GM19239 (cell line): ENCODE measurements at places on chromosomes 13 and 19.

DNA sequence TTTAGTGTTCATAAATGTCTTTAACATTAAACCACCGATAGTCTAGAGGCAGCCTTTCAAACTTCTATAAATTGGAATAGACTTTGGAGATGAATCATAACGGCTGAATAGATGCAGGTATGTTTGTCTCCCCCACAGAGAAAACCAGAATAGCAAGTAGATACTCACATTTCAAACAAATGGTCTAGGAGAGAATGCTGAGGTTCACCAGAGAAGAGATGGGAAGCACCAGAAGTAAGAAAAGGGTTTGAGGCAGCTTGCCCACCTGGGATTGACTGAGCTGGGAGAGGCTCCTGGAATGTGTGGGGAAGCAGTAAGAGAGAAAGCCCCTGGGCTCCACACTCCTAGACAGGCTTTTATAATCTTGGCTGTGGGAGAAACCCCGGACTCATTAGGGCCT lies 6.4 kb downstream of the IGFL3 start:
- DNase-seq = no peak

DNA sequence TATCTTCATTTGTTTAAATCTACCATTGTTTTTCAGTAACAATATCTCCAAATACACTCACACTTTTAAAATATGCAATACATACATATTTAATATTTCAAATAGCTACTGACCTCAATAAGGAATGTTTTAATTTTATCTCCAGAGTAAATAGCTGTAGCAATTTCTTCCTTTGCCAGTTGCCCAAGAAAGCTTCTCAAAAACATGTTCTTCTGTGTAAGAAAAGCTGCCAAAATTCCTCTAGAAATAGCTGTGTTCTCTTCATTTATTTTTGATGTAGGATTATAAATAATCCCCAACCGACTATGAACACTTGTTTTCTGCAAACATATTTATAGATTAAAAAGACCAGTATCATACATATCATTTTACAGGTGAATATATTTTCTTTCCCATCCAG lies 150.5 kb downstream of the UGGT2 start:
- no peak for DNase-seq

- no peak for DNase-seq
Observed at GRCh38 chr19:41697198-41697855, 9.3 kb upstream of the CEACAM7 start.

DNA sequence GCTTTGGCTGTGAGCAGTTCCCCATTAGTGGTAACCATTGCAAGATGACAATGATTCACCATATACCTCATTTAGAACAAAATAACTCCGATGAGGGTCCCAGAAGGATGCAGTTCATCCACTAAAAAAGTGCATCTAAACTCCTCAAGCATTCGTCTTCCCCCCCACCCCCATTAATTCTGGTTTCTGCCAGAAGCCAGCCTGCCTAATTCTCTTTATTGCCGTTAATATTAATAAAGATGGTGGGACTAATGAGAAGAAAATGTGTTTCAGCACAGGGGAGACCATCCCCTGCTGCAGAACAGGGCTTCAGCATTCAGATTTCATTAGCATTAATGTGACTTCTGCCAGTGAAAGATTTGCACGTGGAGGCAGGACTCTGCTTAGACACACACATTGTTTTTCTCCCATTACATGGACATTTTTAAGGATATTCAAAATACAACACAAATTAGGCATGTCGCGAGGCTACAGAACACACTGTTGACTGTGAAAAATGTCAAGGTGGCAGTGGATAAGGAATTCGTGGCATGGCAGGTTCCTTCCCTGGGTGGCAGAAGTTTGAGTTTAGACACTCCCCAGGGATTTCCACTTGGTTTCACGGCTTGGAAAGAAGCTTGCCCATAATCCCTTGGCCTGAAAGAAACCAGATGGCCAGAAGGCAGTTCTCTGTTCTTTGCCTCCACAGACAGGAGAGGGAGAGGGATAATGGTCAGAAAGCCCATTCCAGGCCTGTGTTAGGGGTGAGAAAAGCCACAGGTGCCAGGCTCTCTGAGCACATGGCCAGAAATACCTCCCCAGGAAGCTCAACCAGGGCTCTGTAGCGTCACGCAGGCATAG lies 236.5 kb downstream of the FOXO1 start:
- DNase-seq = no peak

GRCh38 chr19:32781280-32781679 lies 61.7 kb downstream of the TDRD12 start:
- no peak for DNase-seq

- DNase-seq = no peak
Observed at GRCh38 chr13:34430294-34430693, 511.8 kb upstream of the NBEA start.

DNA sequence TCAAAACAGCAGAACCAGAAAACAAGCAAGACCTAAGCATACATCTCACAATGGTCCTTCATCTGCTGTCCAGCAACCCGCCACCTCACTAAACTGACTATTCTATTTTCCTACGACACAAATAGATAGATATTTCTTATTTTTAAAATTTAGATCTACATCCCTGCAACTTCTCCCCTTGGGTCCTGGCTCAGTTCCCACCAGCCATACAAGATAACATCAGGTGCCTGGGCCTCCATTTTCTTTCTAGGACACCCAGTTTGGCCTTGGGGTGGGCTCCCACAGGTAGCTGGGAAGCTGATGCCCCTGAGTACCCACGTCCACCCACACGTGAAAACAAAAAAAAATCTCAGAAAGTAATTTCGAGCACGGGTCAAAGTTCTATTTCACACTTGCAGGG lies 47.6 kb downstream of the TGDS start:
- DNase-seq = peak; percentile 2

- DNase-seq = no peak
Observed at GRCh38 chr13:102645701-102646100, 48.9 kb downstream of the TPP2 start.

DNA sequence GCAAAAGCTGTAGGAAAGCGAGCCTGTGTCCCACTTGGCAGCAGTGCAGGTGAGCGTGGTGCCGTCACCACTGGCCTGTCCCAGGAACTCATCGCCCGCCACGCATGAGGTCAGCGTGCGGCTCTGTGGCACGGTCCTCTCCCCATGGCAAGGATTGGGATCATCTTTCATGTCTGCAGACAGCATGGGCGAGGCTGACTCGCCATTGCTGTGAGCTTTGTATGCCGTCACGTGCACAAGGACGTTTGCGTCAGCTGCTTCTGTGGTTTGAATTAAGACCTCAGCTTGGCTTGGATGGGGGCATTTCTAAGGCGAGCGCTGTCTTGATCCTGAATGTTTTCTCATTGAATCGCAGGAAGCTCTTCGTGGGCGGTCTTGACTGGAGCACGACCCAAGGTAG lies 9.8 kb downstream of the DAZAP1 start:
- no peak for DNase-seq

GRCh38 chr13:26074706-26075105 lies 22.9 kb upstream of the SHISA2 start:
- DNase-seq = no peak

GRCh38 chr13:77595166-77595810 lies 59.8 kb downstream of the SCEL start:
- no peak for DNase-seq

- no peak for DNase-seq
Observed at GRCh38 chr13:107395927-107396662, 819.2 kb downstream of the LIG4 start.

DNA sequence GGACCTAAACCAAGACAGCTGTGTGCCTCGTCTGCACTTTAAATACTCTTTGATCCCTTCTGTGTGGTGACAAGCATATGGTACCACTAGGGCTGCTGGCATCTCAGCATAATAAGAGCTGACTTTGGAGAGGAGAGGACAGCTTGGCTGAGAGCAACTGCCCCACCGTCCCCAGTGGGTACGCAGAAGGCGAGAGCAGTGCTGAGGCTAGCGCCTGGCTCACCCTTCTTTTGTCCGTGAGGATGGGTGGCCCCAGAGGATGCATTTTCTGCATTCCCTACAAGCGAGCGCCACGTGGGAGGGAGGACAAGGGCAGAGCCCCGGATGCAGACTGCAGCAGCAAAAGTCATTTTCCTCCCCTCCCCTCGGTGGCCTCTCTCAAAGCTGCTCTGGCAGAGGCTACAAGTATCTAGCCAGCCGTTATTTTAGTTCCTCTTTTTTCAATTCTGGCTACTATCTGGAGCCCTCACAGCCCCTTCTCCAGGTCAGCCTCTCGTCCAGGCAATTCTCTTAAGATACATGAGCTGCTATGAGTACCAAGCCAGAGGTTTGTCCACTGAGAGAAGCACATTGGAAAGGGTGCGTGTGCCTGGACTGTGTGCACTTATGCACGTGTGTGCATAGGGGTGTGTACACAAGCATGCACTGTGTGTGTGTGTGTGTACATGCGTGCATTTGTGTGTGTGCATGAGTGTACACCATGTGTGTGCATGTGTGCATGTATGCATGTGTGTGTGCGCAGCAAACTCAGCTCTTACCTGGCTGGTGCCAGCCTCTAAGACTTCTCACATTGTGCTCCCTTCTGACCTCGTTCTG lies 51.3 kb downstream of the RAB20 start:
- peak; percentile 31 for DNase-seq

DNA sequence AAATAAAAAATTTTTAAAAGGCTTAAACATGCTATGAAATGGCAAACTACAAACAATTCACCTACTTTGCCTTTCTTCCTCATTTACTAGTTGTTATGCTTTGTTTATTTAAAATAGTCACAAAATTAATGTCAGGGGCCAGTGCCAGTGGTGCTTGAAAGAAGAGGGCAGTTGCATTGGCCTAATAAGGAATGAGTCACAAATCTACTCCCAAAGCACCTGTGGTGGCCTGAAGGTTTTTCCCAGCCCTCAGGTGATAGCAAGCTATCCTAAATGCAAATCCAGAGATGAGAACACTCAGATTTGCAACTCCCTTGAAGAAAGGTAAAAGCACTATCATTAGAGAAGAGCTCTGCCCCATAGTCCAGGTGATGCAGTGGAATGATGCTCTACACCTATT lies 103.6 kb downstream of the MBNL2 start:
- no peak for DNase-seq

GRCh38 chr19:33273881-33274662 lies 28.3 kb downstream of the CEBPA start:
- no peak for DNase-seq

DNA sequence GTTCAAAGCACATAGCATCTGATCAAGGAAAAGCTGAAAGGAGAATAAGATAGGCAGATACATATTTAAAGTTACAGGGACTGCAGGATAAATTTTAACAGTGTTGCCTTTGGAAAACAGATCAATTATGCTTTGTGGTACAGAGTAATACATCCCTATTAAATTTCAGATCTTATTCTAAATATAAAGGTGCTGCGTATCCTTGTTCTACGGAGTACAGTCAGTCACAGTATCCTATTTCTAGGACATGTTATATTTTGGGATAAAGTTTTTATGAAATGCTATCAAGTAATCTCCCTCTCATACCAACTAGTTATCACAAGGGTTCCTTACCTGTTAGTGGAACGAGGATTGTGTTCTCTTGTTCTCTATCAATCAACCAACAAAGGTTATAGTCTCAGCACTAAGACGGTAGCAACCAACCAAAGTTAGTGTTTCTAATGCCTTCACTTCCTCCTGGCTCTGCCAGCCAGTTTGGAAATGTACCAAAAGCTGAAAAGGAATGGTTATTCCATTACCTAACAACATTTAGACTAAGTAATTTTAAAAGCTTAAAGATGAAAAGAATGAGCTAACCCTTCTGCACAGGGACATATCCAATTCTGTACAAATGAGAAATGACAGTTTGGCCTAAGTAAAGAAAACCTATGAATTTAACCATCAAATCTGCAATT lies 35.2 kb downstream of the TSC22D1 start:
- no peak for DNase-seq

- DNase-seq = no peak
Observed at GRCh38 chr13:22644941-22645340, 535.8 kb upstream of the SGCG start.

- DNase-seq = no peak
Observed at GRCh38 chr13:80712026-80712425, 371.1 kb upstream of the SPRY2 start.

DNA sequence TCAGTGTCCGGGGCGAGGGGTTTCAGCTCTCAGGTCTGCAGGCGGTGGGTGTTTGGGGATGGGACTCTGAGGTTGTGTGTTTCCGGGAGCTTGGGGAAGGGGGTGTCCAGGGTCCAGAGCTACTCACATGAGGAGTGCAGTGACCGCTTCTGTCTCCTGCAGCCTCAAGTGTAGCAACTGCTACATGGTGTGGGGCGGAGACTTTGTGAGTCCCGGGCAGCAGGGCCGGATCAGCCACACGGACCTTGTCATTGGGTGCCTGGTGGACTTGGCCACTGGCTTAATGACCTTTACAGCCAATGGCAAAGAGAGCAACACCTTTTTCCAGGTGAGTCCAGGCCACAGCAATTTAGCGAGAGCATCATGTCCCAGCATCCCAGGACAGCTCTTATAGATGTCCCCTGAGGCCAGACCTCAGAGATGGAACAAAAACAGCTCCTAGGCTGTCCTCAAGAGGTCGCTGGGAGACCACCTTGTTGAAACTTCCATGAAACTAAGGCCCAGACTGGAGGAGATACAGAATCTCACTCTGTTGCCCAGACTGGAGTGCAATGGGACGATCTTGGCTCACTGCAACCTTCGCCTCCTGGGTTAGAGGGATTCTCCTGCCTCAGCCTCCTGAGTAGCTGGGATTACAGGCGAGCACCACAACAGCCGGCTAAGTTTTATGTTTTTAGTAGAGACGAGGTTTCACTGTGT lies 44.9 kb downstream of the RYR1 start:
- DNase-seq = no peak

DNA sequence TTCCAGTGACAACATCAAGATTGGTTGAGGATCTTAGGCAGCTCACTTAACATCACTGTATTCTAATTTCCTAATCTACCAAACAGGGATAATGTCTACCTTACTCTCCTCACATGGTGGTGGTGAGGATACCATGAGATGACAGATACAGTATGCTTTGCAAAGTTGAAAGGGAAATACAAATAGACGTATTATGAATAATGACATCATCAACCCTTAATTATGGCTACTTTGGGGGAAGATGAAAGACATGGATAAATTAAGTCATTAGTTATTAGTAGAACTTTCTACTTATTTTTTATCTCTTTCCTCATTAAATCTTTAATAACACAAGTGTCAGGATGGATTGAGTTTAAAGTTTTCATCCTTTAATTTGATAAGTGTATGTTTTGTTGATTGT lies 532.5 kb downstream of the KLF12 start:
- no peak for DNase-seq

DNA sequence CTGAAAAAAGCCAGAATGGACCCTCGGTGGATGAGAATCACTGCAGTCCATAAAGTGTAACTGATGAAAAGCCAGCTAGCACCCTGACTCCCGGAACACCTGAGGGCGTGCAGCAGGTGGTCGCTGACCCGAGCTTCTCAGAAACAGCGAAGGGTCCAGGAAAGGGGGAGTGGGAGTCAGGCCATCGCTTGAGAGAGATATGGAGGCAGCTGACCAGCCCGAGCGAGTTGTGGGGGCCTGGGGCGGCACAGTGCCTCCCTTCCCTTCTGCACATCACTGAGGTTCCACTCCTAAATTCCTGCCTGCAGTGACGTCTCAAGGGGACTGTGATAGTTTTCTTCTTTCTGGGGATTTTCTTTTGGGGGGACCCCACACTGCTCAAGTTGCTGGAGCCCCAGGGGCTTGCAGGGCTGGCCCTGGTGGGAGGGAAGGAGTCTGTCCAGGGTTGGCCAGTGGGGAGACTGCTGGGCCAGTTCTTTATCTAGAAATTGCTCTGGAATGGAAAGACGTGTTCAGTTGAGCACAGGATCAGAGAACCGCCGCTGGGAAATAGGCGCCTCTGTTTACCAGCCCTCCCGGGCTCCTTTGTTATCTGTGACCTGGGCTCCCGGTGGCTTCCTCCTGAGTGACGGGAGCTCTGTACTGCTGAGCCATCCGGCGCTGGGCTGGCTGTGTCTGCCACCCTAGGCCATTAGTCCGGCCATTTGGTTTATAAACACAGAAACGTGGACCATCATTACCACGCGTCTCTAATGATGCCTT lies 71.3 kb downstream of the RAB20 start:
- DNase-seq = no peak
